ENCODE measurements at places on chromosomes 6 and 20.

GRCh38 chr6:50380406-50381098 is 330.8 kb upstream of the DEFB112 start:
- no peak for DNase-seq

DNA sequence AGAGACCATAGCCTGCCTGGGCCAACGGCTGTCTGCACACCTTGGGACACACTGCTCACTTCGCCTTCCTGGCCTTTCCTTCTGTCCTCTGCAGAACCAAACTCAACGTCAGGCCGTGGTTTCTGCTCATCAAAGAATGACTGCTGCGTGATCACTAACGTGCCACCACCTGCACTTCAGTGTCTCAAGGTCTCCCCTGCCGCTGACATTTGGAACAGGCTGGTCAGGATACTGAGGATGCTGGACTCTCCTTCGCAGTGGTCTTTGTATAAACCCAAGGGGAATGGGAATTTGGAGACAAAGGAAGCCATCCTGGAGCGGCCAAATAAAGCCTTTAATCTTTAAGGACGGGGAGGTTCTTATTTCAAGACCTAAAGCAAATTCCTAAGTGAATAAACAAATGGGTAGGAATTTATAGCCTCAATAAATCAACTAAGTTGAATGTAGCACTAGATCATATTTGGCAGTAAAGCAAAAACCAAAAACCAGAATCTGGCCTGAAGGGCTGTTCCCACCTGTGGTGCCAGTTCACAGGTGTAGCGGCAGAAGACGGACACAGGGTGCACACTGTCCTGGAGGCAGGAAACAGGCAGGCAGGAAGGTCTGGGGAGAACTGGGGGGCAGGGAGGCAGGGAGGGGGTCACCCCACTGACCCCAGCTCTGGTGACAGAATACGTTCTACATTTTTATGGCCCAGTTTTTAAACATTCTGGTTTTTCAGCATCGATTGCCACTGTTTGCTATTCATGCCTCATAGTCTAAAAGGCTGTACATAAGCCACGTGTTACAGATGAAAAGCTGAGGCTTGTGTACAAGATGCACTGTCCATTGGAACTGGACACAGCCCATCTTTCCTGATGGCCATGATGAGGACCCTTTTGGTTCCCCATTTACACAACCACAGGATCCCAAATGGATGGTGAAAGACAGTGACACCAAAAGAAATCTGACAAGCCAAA is 36.6 kb downstream of the ABHD12 start:
- DNase-seq = no peak

GRCh38 chr6:44478158-44478557 is 90.7 kb downstream of the CDC5L start:
- DNase-seq = no peak

- DNase-seq = no peak
These were observed 65.6 kb downstream of the ZNF292 start for GRCh38 chr6:87220997-87221396.

DNA sequence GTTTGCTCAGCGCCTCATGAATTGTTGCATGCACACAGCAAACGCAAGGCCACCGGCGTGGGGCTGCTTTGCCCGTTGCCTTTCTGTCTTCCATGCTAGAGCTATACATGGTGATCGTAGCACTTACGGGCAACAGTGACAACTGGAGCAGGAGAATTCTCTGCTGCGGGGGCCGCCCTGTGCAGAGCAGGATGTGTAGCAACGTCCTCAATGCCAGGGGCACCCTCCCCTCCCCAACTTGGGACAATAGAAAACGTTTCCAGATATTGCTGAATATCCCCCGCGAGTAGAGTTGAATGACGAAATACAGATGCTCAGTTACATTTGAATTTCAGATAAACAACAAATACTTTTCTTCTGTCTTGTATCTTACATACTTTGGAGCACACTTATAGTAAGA is 198.7 kb downstream of the TFAP2C start:
- DNase-seq = no peak

DNA sequence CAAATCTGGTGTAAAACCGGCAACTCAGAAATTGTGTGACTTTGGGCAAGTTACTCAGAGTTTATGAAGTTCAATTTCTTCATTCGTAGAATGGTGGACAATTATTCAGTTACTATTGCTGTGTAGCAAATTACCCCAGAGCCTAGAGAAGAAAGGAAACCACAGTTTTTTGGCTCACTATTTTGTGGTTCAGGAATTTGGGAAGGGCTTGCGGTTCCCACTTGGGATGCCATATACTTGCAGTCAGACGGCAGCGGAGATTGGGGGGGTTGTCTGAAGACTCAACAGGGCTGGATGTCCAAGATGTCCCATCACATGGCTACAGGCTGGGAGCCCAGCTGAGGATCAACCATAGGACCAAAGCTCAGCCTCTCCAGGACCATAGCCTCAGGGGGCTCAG is 108.1 kb downstream of the PCSK2 start:
- no peak for DNase-seq

DNA sequence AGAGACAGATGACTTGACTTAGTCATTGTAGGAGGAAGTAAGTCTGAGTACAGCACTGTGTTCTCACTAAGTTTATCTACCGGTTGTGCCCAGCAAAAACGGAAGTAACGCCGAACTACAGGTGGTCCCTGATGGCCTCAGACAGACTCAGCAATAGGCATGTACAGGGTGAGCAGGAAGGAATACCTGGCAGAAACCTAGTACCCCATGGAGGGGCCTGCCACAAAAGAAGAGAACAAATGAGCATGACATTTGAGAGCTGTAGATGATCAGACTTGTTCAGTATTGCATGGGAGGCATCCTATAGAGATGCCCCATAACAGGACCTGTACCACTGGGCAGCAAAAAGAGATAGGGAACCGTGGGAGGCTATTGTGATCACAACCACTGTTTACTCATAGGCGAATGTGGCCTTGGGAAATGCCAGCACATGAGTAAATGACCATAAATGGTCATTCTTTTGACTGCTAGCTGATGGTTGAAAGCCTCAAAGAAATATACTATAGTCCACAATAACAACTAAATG is 106.4 kb upstream of the TAB2 start:
- DNase-seq = no peak

DNA sequence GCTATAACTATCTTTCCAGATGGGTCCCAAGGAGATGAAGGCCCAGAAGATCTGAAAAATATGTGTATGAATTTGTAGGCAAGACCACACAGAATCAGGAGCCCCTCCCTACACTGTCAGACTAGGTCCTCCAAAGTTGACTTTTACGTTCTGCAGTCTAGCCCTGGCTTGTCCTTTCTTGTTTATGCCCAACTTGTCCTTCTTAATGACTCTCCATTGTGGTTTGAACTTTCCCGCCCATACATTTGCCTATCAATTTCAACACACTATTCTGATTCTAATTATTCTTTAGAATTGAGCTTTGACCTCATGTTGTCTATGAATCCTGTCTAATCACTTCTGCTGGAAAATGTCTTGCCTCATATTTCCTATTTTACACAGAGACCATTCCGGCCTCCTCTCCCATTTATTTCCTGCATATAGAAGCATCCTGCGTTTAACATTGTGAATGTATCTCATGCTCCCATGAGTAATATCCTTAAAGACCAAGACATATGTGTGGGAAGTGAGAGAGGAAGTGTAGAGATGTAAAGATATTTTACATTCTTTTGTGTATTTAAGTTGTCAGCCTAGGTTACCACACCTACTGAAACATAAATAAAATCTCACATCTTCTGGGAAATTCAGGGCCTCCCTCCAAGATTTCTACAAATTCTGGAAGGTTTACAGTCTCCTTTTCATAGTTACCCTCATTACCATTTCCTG is 348.3 kb downstream of the BCKDHB start:
- no peak for DNase-seq

DNA sequence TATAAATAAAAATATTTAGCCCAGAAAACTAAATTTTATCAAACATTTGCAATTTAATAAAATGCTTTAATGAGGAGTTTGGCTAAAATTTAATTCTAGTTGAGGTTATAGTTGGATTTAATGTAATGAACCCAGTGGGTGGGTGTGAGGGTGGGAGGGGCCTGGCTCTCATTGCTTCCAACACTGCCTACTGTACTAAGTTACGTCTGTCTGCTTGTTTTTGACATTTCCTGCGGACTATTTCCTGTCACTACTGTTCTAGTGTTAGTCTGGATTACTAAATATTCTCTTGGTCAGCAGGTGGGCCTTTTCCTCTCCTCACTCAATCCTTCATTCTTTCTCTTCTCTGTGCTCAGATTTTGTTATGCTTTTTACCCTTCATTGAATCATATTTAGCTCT is 82.5 kb upstream of the MAP3K7 start:
- no peak for DNase-seq

DNA sequence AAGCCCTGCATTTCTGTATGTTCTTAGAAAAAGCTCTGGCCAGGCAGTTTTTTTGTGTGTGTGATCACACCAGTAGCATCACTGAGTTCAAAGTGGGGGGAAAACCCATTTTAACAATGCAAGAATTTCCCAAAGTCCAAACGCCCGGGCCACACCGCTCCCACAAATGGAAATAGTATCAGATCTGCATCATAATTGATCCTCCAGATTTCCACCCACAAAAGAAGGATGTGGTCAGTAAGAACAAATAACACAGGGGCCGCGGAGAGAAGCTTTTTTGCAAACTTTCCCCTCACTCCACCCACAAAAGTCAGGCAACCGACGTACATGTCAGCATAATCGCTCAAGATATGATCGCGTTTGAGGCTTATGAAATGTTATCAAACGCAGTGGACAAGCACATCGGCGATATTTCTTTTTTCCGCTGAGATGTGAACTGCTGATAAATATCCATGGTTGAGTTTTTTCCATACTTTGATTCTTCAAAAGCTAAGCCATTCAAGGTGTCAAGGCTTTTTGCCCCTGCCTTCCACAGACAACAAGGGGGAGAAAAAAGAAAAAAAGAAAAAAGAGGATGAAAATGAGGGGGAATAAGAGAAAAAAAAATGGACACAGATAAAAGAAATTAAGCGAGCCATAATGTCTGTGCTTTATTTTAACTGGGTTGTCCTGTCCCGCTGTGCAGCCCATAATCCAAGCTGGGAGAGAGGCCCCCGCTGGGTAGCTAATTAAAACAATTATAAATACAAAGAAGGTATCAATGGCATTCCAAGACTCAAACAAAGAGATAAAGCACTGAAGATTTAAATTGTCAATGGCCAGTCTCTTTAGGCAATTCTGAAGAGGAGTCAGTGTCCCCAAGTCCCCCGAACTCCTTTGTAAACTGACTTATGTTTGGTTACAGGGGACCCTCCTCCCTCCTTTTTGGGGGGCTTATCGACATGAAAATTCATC is 143.5 kb downstream of the ZFP64 start:
- DNase-seq = peak; percentile 34

GRCh38 chr20:9331707-9332435 is 182.5 kb upstream of the LAMP5 start:
- DNase-seq = no peak

DNA sequence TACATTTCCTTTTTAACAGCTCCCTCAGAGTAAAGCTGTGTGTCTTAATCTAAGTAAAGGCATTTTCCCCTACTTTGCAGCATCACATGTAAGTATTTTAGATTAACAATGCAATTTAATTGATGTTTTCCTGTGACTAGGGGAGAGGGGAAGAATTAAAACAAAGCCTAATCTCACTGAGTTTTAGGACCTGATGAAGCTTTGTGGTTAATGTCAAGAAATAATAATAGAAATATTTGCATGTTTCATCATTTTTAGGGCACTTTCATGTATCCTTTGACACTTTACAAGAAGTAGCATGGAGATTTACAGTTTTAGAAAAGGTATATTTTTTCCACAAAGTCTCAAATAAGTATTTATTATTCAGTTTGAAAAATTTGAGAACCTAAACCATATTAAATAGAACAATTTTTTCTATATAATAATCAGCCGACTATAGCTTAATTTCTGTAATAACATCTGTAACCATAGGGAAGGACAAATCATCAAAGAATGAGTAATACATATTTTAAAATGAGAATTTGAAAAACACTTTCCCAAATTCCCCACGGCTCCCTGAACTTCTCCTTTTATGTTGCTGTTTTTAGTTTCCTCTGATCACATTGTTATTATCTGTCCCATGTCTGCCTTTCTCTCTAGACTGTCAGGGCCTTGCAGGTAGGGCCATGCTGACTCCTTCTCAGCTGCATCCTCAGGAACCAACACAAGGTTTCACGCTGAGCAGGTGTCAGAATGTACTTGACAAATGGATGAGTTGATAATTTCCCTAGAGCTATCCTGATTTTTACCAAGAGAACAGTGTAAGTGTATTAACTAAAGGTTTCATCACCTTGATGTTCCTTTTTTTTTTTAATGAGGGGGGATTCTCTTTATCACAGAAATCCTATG is 338.1 kb downstream of the SYNE1 start:
- no peak for DNase-seq

- no peak for DNase-seq
These were observed 726 bp downstream of the FLRT3 start for GRCh38 chr20:14336686-14337085.

DNA sequence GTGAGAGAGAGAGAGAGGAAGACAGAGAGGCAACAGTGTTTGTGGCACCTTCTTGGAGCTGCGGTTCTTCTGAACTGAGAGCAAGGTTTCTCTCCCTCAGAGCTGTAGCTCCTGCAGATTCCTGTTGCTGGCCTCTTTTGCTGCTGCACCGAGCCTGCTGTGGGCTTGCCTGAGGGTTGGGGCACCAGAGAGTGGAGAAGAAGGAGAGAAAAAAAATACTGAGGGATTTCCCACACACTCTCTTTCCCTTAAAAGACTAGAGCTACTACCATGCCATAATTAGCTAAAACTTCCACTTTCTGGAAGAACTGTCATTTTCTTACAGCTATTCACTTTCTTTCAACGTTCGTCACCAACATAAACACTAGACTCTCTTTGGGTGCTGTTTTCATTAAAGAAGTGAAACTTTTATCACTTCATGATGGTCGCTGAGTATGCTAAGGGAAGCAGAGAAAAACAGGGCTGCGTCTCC is 18.2 kb upstream of the ECI2 start:
- no peak for DNase-seq

DNA sequence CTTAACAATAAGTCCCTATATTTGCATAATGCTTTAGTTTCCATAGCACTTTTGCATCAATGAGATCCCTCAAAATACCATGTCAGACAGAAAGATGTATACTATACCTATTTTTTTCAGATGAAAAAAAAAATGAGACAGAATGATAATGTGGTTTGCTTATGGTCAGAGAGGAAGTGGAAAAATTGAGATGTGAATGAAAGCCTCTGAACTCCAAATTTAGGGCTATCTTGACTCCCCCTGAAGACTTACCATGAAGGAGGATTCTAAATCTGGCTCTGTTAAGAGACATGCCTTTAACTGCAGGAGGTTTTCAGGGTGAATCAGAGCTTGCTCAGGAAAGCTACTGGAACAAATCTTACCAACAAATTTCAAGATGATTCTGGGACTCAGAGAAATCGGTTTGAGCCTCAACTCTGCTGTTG is 176.2 kb downstream of the ISM1 start:
- DNase-seq = no peak

DNA sequence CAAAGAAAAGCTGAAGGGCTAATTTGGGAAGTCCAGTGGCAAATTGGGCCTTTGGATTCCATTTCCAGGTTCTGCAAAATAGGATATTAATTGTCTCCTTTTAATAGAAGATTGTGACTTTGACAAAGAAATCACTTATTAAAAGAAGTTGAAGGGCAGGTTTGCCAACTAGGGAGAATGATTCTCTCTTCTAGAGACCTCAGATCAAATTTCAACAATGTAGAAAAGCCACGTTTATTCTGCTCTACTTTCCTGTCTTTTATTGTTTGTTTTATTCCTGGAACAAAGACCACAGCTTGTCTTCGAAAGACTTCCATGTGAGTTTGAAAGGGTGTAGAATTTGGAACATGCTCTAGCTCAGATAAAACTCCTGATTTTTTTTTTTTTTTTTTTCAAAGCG is 65.5 kb upstream of the PRL start:
- DNase-seq = no peak

GRCh38 chr6:166932116-166932515 is 24.2 kb downstream of the RNASET2 start:
- no peak for DNase-seq
